ENCODE measurements at places on chromosomes 2 and 18. TPM values are rescaled to one million over a fixed set of nuclear protein-coding genes. Genes with fewer than 3 reads are reported as not detected.

CRYGC gene
- not detected for total RNA-seq

SLC1A4 gene
- 11.9 TPM for total RNA-seq

NT5C1B gene
- total RNA-seq = not detected

NXPH2 gene
- total RNA-seq = not detected

DSC2 gene
- 0.86 TPM for total RNA-seq

SPATA3 gene
- total RNA-seq = not detected

SERPINB3 gene
- total RNA-seq = not detected

CFAP53 gene
- total RNA-seq = 0.19 TPM

VIL1 gene
- total RNA-seq = 0.44 TPM

LBH gene
- total RNA-seq = 137 TPM

FKBP1B gene
- total RNA-seq = 10.1 TPM

CCDC121 gene
- 4.6 TPM for total RNA-seq

SGPP2 gene
- 0.46 TPM for total RNA-seq

CCDC85A gene
- total RNA-seq = 0.12 TPM

RAB6C gene
- not detected for total RNA-seq

UGT1A10 gene
- total RNA-seq = 0.18 TPM

TIMM21 gene
- total RNA-seq = 57.6 TPM

FLACC1 gene
- total RNA-seq = not detected

RNF144A gene
- total RNA-seq = 8.5 TPM

SLC19A3 gene
- 2.9 TPM for total RNA-seq

AGAP1 gene
- total RNA-seq = 15.0 TPM

SP140L gene
- 4.4 TPM for total RNA-seq

CD207 gene
- total RNA-seq = not detected

MXD1 gene
- total RNA-seq = 1.8 TPM

SIX3 gene
- total RNA-seq = 1.6 TPM

GPBAR1 gene
- total RNA-seq = 0.12 TPM

C1QL2 gene
- total RNA-seq = 0.28 TPM

TUBA3D gene
- 1.7 TPM for total RNA-seq
